ENCODE measurements at places on chromosomes 3 and 15.

GRCh38 chr15:39362821-39363561 lies 217.9 kb upstream of the THBS1 start:
- no peak for DNase-seq

DNA sequence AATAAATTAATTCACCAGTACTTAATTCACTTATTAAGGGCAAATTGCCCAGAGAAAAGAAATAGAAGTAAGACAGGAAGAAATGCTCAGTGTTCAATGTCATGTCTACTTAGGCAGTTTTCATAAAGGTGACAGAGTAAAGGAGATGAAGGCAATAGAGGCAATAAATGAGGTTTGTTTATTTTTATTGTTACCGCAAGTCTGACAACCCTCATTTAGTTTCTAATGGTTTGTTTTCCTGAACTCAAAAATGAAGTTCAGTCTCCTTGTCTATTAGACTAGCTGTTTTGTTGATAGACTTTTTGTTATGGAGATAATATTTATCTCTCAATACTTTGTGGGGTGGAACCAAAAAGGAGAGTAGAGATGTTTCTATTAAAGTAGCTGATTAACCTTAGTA lies 258.3 kb downstream of the C3orf38 start:
- DNase-seq, result no peak

GRCh38 chr3:73783811-73784210 lies 159.1 kb upstream of the PDZRN3 start:
- no peak for DNase-seq

- no peak for DNase-seq
These were observed 18.9 kb upstream of the COPG1 start for GRCh38 chr3:129230311-129231019.

- no peak for DNase-seq
These were observed 494.6 kb downstream of the NTRK3 start for GRCh38 chr15:87761736-87762509.

GRCh38 chr3:4588466-4588865 lies 95.3 kb downstream of the ITPR1 start:
- no peak for DNase-seq

GRCh38 chr3:126287536-126288241 lies 69.5 kb downstream of the KLF15 start:
- DNase-seq, result no peak

Data from activated gamma-delta T cell (primary cell).